ENCODE measurements at places on chromosomes 12 and 14.

GRCh38 chr12:121537814-121538698 is 42.8 kb downstream of the KDM2B start:
- DNase-seq = no peak

DNA sequence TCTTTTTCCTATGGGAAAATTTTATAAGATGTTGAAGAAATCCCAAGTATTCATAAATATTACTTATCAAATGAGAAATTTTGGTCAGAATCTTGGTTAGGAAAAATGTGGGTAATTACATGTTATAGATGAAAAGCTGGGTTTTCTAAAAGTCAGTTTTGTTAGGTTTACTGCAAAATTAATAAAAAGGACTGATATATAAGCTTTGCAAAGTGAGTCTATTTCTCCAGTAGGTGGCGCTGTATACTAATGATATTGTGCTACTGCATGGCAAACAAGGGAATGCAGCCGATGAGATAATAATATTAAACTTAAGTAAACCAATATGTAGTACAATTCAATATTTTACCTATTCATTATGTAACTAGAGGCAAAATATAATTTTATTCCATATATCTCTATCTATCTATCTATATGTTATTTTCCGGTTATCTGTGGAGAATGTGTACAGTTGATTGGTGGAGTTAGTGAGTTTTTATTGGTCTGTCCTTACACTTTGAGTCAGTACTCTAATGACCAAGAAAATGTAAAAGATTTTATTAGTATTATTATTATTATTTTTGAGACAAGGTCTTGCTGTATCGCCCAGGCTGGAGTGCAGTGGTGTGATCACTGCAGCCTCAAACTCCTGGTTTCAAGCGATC is 32.9 kb downstream of the MIPOL1 start:
- DNase-seq = no peak

- DNase-seq = no peak
These were observed 78.1 kb downstream of the KIF26A start for GRCh38 chr14:104216457-104216856.

GRCh38 chr14:102255401-102256190 is 49.4 kb downstream of the MOK start:
- no peak for DNase-seq

- no peak for DNase-seq
These were observed 545 bp downstream of the CPSF2 start for GRCh38 chr14:92122351-92122677.

DNA sequence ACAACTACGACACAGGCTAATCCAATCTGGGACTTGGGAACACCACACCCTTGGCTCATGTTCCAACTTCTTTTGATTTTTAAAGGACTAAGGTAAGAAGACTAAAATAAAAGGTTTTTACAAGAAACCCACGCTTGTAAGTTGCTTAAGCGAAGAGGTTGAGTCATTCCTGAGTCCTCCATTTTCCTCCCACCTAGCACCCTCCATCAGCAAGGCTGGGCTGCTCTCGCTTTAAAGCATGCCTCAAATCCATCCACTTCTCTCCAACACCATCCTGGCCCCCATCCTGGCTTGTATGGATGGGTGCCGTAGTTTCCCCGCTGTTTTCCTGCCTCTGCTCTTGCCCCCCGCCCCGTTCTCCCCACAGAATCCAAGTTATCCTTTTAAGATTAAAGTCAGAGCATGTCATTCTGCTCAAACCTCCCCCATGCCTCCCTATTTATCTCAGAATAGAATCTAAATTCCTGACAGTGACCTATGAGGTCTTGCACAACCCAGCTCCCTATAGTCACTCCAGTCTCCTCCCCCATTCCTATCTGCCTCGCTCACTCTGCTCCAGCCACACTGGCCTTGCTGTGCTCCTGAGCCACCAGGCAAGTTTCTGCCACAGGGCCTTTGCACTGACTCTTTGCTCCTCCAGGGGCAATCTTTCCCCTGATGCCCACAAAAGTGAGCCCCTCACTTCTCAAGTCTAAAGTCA is 34.5 kb downstream of the SCARB1 start:
- DNase-seq = no peak

Data from activated T-cell treated with anti-CD3 and anti-CD28 coated beads, Interleukin-2, amount 50 U/mL, for 1 hour (primary cell).